Fibroblast of lung (primary cell): ENCODE measurements at places on chromosomes 13 and 19. TPM values are rescaled to one million over a fixed set of nuclear protein-coding genes. Genes with fewer than 3 reads are reported as not detected.

Gene KMT5C
- total RNA-seq: 4.1 and 4.6 TPM in 2 replicates

Gene ZNF772
- 16.9 and 29.7 TPM in 2 replicates for total RNA-seq

Gene FXYD1
- 4.5 and 11.3 TPM in 2 replicates for total RNA-seq

Gene CEACAM4
- not detected in 2 replicates for total RNA-seq

Gene F10
- 20.3 and 41.5 TPM in 2 replicates for total RNA-seq

Gene NPHS1
- not detected in 2 replicates for total RNA-seq

Gene ALG11
- 18.7 and 20.3 TPM in 2 replicates for total RNA-seq

Gene CGB3
- total RNA-seq: not detected in 2 replicates

Gene CHMP2A
- 146 and 167 TPM in 2 replicates for total RNA-seq

Gene KLK4
- not detected in 2 replicates for total RNA-seq

Gene IGSF23
- total RNA-seq: 0.26 and 0.33 TPM in 2 replicates

Gene GRAMD1A
- total RNA-seq: 22.3 and 24.4 TPM in 2 replicates
